NAMALWA (cell line): ENCODE measurements at places on chromosomes 16 and 17.

- DNase-seq, result no peak
Observed at GRCh38 chr17:7612294-7612640, 2.4 kb downstream of the FXR2 start.

- DNase-seq, result peak; percentile 88
Observed at GRCh38 chr17:81484195-81484979, 28.2 kb downstream of the ACTG1 start.

GRCh38 chr16:77234611-77235010 is 35.4 kb downstream of the SYCE1L start:
- no peak for DNase-seq

- DNase-seq, result no peak
Observed at GRCh38 chr17:18964550-18964949, 12.6 kb downstream of the SLC5A10 start.

- DNase-seq, result no peak
Observed at GRCh38 chr17:68289473-68289872, 1.5 kb downstream of the SLC16A6 start.

GRCh38 chr16:89687092-89687940 is 827 bp downstream of the CDK10 start:
- DNase-seq, result peak; percentile 76

DNA sequence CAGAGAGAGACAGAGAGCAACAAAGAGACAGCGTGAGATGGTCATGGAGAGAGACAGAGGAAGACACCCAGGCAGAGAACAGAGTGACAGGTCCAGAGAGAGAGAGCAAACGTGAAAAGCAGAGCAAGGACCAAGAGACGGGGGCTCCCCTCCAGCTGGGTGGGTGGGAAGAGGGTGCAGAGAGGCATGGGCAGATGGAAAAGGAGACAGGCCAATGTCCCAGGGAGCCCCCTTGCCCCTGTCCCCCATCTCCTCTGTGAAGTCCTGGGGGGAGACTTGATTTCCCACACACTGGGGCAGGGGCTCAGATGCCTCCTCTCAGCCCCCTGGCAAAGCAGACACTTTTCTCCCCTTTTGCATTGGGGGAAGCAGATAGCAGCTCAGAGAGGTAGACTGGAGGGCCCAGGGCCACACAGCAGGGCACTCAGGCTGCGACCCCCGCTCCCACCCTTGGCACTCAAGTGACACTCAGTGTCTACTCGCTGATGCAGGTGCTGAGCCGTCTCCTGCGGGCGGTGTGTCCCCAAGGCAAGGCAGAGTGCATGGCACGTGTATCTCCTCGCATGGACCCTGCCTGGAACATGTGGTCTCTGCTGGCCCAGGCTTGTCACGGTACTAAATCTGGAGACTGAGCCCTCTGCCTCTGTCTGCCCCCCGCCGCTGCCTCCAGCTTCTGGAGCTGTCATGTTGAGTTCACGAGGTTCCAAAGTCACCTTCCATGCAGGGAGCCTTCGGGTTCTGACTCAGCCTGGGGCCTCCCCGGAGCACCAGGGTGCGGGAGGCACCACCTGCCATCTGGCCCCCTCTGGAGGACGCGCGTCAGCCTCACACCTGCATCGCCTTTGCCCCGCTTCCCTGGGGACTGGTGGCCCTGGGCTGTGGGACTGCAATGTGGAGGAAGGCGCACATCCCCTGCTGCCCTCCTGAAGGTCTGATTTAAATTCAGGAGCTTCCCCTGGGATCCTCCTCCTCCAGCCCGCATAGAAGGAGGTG is 215.9 kb upstream of the GSE1 start:
- peak; percentile 90 for DNase-seq

- DNase-seq, result no peak
Observed at GRCh38 chr16:2482708-2483534, 8.0 kb downstream of the TBC1D24 start.

DNA sequence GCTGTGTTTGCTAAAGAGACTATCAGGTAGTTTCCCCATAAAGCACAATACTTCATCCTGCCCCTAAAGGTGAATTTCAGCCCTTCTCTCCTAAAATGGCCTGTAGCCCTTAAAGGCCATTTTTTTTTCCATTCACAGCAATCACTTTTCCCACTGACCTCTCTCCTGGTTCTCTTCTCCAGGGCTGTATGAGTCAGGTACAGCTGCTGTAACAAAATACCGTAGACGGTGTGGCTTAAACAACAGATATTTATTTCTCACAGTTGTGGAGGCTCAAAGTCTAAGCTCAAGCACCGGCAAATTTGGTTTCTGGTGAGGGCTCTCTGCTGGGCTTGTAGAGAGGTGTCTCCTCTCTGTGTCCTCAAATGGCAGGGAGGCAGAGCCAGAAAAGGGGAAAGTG is 44.7 kb downstream of the ZNF18 start:
- DNase-seq, result no peak

GRCh38 chr16:13521356-13521755 is 398.6 kb upstream of the ERCC4 start:
- DNase-seq, result no peak

- no peak for DNase-seq
Observed at GRCh38 chr17:63190821-63191370, 224.9 kb downstream of the TANC2 start.

GRCh38 chr16:78950768-78951167 is 649.8 kb downstream of the MAF start:
- no peak for DNase-seq

GRCh38 chr16:88414521-88415380 is 32.0 kb downstream of the ZNF469 start:
- DNase-seq, result no peak

DNA sequence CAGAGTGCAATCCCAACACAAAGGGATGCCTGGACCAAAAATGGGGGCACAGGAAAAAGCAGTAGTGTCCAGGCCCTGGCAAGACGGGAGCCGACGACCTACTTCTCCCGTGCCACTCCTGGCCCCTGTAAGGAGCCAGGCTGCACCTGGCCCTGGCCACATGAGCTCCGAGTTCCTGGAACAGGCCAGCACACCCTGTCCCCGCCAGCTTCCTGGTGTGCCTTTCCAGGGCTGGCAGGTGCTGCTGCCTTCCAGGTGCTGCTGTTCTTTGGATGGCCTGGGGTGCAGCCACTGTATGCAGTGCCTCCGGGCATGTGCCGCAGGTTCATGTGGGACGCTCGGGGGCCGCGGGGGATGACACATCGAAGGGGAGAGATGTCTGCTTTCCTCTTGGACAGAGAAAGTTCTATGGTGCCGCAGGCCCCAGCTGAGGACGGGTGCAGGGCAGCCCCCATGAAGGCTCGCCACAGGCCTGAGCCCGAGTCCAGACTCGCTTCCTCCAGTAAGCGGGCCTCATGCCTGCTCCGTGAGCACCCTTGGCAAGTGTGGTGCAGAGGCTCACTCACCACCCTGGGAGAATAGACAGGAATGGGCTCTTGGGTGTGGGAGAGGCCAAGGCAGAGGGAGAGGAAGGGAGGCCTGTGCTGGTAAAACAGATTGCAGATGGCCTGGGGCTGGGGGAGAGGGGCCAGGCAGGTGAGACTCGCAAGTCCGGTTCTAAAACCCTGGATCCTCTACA is 54.7 kb upstream of the FASN start:
- DNase-seq, result no peak

DNA sequence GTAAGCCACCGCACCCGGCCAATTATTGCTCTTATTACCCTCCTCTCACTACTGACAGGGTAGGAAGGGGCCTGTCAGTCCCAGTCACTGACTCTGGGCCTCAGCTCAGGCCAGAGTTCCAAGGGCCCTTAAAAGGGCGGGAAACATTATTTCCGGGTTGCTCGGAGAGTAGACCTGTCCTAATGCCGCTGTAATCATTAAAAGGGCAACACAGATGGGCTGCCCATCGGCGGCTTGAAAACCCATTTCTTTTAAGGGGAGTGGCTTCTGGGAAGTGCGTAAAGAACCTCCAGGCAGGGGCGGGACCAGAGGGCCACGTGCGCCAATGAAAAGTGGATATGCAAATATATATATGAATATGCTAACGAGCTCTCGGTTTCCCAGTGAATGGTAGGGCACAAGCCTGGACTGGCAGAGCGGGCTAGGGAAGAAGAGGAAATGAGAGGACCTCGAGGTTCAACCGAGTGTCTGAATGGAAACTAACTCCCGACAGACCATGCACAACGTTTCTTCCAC is 26.6 kb downstream of the PIPOX start:
- DNase-seq, result no peak
